ENCODE measurements at places on chromosomes 3 and 15.

GRCh38 chr3:12708584-12709192 lies 44.8 kb upstream of the RAF1 start:
- DNase-seq, result no peak
- no peaks in the 10 kb centered on the region for H3K36me3 ChIP-seq
- no peaks in the 10 kb centered on the region for H3K4me1 ChIP-seq
- peaks cover 7% of the 10 kb centered on the region for H3K27me3 ChIP-seq
- no peak overlapping the region for H3K4me3 ChIP-seq
- H3K27ac ChIP-seq, result no peak overlapping the region

DNA sequence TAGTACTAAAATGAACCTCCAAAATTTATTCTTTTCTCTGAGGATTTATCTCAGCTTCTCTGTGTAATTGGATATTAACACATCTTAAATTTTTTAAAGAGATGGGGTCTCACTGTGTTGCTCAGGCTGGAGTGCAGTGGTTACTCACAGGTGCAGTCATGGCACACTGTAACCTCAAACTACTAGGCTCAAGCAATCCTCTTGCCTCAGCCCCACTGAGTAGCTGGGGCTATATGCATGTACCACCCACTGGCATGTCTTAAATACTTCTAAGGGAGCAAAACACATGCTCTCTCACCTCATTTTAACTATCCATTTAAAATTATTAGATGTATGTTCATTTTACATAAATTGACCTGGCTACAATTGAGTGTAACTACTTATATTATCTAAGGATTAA lies 11.3 kb upstream of the TMEM87A start:
- no peaks in the 10 kb centered on the region for H3K27me3 ChIP-seq
- no peak for DNase-seq
- H3K27ac ChIP-seq, result no peak overlapping the region
- peaks cover 3% of the 10 kb centered on the region for H3K4me1 ChIP-seq
- H3K36me3 ChIP-seq, result no peaks in the 10 kb centered on the region

DNA sequence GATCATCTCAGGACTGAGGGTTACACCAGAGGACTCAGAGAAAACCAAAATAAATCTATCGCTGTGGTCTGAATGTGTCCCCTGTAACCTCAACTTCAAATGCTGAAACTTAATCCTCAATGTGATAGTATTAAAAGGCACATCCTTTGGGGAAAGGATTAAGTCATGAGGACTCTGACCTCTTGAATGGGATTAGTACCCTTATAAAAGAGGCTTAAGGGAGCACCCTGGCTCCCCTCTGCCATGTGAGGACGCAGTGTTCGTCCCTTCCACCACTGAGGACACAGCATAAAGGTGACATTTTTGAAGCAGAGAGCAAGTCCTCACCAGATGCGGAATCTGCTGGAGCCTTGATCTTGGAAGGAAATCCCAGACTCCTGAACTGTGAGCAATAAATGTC lies 39.5 kb downstream of the SRPRB start:
- no peaks in the 10 kb centered on the region for H3K36me3 ChIP-seq
- H3K4me1 ChIP-seq, result no peaks in the 10 kb centered on the region
- peaks cover 2% of the 10 kb centered on the region for H3K27me3 ChIP-seq

GRCh38 chr15:99172171-99172570 lies 67.3 kb downstream of the SYNM start:
- no peak for DNase-seq
- H3K27ac ChIP-seq, result no peak overlapping the region
- peaks cover 24% of the 10 kb centered on the region for H3K36me3 ChIP-seq
- no peak overlapping the region for H3K4me3 ChIP-seq

- no peaks in the 10 kb centered on the region for H3K4me1 ChIP-seq
- no peaks in the 10 kb centered on the region for H3K27me3 ChIP-seq
- H3K27ac ChIP-seq, result no peak overlapping the region
- no peak for DNase-seq
Observed at GRCh38 chr3:35675206-35675605, 35.9 kb downstream of the ARPP21 start.

DNA sequence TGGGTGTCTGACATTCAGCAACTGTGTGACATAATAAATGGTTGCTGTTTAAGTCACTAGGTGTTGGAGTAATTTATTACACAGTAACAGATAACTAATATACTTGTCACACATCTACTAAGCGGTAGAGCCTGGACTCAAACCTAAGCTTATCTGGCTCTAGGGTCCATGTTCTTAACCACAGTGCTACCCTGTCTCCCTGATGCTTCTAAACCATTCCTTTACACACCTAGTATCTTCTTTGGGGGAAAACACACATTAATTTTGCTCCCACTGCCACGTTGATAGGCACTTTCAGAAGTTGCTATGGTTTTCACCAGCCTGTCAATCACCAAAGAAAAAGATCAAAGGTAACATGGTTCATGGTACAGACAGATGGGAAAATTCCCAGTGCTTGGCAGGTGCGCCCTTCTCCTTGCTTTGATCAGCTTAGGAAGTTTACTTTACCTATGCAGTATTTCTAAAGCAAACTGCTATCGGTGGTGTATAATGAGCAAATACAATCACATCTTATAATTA lies 150.8 kb downstream of the PDZRN3 start:
- peaks cover 2% of the 10 kb centered on the region for H3K27me3 ChIP-seq
- no peak for DNase-seq
- no peak overlapping the region for H3K27ac ChIP-seq
- H3K4me3 ChIP-seq, result no peak overlapping the region

GRCh38 chr15:92097474-92098178 lies 244.1 kb downstream of the SLCO3A1 start:
- peaks cover 3% of the 10 kb centered on the region for H3K36me3 ChIP-seq
- peaks cover 14% of the 10 kb centered on the region for H3K4me1 ChIP-seq
- peak; percentile 73 for DNase-seq
- no peak overlapping the region for H3K4me3 ChIP-seq

DNA sequence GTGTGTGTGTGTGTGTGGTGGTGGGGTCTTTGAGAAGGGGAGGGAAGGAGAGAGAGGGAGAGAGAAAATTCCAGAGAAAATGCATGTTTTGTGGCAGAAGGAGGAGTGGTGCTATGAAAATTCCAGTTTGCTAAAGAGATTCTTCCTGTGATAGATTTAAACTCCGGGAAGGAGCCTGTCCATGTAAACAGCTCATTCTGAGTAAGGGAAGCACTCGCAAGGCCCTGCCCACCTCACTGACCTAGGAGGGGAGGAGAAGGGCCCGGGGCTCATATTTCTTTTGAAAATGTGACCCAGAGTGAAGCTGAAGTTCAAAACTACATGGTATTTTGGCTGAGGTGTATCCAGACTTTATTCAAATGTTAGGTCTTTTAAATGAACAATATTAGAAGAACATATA lies 41.3 kb downstream of the ADAMTSL3 start:
- peaks cover 7% of the 10 kb centered on the region for H3K4me1 ChIP-seq
- no peaks in the 10 kb centered on the region for H3K36me3 ChIP-seq
- peaks cover 2% of the 10 kb centered on the region for H3K27me3 ChIP-seq
- no peak for DNase-seq
- H3K27ac ChIP-seq, result no peak overlapping the region

GRCh38 chr3:30667280-30667651 lies 60.9 kb downstream of the TGFBR2 start:
- H3K4me3 ChIP-seq, result no peak overlapping the region
- peaks cover 43% of the 10 kb centered on the region for H3K36me3 ChIP-seq
- H3K27ac ChIP-seq, result peak overlapping the region; percentile 87
- peaks cover 61% of the 10 kb centered on the region for H3K4me1 ChIP-seq
- DNase-seq, result peak; percentile 32

- peaks cover 17% of the 10 kb centered on the region for H3K4me1 ChIP-seq
- no peak overlapping the region for H3K4me3 ChIP-seq
- peaks cover 3% of the 10 kb centered on the region for H3K27me3 ChIP-seq
- H3K27ac ChIP-seq, result no peak overlapping the region
- H3K36me3 ChIP-seq, result peaks cover 42% of the 10 kb centered on the region
Observed at GRCh38 chr3:51937611-51938450, 3.9 kb downstream of the RRP9 start.

DNA sequence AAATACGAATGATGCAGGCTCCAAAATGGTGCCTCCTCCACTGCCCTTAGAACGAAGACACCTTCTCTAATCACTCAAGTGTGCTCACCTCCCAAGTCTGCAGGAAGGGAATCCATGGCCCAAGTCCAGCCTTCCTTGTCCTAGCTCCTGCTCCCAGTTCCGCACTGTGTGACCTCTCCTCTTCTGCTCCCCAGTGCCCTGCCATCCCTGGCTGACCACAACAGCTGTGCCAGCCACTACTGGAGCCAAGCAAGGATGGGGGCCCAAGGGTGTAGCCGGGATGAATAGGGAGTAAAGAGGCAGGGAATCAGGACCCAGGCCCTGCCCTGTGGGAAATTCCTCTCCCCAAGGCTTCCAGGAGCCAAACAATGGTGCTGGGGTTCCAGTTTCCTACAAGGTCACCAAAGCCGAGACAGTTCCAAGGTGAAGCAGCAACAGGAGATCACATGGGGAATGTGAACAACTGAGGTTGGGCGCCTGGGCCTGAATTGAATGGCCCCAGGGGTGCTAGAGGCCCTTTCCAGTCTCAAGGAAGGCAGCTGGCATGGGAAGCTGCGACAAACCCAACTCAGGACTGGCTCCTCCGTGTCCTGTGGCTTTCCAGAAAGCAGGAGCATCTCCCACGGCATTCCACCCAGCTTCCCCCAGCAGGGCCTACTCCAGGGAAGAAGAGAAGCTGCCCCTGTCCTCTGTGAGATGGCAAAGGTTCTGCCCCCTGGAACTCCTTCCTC lies 20.2 kb downstream of the SEMA7A start:
- H3K27ac ChIP-seq, result peak overlapping the region; percentile 17
- DNase-seq, result no peak
- peak overlapping the region; percentile 44 for H3K4me3 ChIP-seq
- peaks cover 3% of the 10 kb centered on the region for H3K4me1 ChIP-seq
- H3K27me3 ChIP-seq, result peaks cover 4% of the 10 kb centered on the region

- H3K4me3 ChIP-seq, result no peak overlapping the region
- no peaks in the 10 kb centered on the region for H3K36me3 ChIP-seq
- H3K4me1 ChIP-seq, result peaks cover 15% of the 10 kb centered on the region
- H3K27me3 ChIP-seq, result no peaks in the 10 kb centered on the region
Observed at GRCh38 chr3:95123104-95123503, 1060.2 kb downstream of the NSUN3 start.

DNA sequence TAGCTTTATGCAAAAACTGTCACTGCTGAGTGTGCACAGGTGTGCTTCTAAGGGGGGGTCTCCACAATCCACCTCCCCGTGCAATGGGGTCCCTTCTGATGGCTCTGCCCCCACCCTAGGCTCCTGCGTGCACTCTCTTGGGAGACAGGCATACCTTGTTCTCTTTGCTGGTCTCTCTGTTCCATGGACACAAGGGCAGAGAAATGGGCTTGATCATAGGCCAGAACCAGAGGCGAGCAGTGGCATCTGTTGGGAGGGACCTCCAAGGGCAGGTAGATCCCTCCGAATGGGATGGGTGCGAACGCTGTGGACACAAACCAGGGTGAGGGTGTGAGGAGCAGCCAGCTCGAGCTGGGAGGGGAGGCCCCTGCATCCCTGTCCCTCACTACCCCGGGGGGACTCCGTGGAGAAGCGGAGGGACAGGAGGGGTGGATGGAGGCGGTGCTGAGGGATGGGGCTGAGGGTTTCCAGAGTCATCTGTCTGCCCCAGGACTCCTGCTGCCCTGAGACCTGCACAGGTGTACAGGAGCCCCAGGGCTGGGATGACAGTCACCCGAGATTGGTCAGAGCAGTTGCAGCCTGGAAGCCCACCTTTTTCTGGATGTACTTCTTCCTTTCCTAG lies 175.0 kb downstream of the KLF13 start:
- H3K27me3 ChIP-seq, result peaks cover 3% of the 10 kb centered on the region
- no peak for DNase-seq
- peaks cover 11% of the 10 kb centered on the region for H3K4me1 ChIP-seq
- H3K4me3 ChIP-seq, result no peak overlapping the region

DNA sequence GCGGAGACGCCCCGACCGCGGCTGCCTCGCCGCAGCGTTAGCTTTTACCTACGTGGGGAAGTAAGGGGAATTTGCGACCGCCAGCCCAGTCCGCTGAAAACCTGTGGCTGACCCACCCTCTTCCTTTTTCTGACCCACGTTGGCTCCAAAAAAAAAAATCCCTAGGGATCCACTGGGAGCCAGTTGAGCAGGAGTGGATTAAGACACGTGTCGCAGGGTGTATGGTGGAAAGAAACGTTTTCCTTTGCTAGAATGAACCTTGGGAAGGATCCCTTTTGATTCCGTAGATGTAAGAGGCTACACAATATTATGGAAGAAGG lies 575 bp upstream of the PCYT1A start:
- peaks cover 26% of the 10 kb centered on the region for H3K4me1 ChIP-seq
- peak overlapping the region; percentile 67 for H3K27ac ChIP-seq
- DNase-seq, result no peak
- H3K27me3 ChIP-seq, result peaks cover 10% of the 10 kb centered on the region
- peaks cover 5% of the 10 kb centered on the region for H3K36me3 ChIP-seq

DNA sequence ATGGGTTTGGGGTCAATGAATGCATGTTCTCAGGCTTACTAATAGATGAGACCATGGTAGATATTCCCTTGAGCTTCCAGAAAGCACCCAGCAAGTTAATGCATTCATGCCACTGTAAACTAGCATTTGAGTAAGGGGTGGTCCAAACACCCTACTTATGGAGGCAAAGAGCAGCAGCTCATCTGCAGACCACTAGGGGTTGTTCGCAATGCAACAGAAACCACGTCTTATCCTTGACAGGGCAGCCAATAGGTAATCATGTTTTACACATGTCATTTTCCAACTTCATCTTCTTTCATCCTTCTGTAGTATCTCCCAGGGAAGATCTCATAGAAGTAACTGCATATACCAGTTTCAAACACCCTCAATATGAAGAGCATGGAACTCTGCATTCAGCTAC lies 330.2 kb downstream of the RORA start:
- no peak overlapping the region for H3K27ac ChIP-seq
- peaks cover 4% of the 10 kb centered on the region for H3K4me1 ChIP-seq
- H3K36me3 ChIP-seq, result no peaks in the 10 kb centered on the region
- DNase-seq, result no peak

- DNase-seq, result no peak
- peaks cover 8% of the 10 kb centered on the region for H3K27me3 ChIP-seq
- H3K27ac ChIP-seq, result no peak overlapping the region
- peaks cover 47% of the 10 kb centered on the region for H3K4me1 ChIP-seq
- peaks cover 47% of the 10 kb centered on the region for H3K36me3 ChIP-seq
- H3K4me3 ChIP-seq, result peak overlapping the region; percentile 29
Observed at GRCh38 chr3:37704064-37704463, 157.6 kb upstream of the CTDSPL start.

GRCh38 chr15:91429973-91430372 lies 329.9 kb downstream of the SV2B start:
- H3K4me1 ChIP-seq, result peaks cover 4% of the 10 kb centered on the region
- H3K36me3 ChIP-seq, result no peaks in the 10 kb centered on the region
- DNase-seq, result no peak
- no peaks in the 10 kb centered on the region for H3K27me3 ChIP-seq

DNA sequence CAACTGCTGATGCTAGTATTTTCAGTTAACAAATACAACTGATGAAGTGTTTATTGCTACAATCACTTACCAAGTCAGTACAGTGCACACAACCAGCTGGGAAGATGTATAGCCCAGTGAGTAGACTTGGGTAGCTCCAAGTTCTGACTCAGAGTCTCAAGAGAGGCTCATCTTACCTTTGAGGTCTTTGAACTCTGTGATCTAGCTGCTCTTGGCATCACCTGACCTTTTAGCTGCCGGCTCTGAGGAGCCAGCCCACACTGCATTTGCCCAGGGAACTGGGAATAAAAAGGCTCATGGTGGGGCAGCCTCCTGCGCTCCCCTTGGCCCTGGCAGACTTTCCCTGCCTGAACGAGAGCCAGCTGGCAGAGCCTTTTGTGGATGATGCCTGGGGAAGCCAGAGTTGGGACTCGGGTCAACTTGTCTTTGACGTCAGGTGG lies 82.6 kb downstream of the CEMIP start:
- H3K36me3 ChIP-seq, result no peaks in the 10 kb centered on the region
- H3K4me1 ChIP-seq, result peaks cover 11% of the 10 kb centered on the region
- H3K27me3 ChIP-seq, result peaks cover 3% of the 10 kb centered on the region
- DNase-seq, result no peak
